Right lung (tissue), 10 donors: ENCODE measurements at places on chromosomes 7 and 10. TPM values are rescaled to one million over a fixed set of nuclear protein-coding genes. Genes with fewer than 3 reads are reported as not detected.

GRCh38 chr10:83943920-83944319 is 195.4 kb upstream of the GHITM start:
- DNase-seq = no peak

Gene TAS2R3
- polyA plus RNA-seq = 0.24 TPM

Gene KLHDC10
- polyA plus RNA-seq = 38.8 TPM

DNA sequence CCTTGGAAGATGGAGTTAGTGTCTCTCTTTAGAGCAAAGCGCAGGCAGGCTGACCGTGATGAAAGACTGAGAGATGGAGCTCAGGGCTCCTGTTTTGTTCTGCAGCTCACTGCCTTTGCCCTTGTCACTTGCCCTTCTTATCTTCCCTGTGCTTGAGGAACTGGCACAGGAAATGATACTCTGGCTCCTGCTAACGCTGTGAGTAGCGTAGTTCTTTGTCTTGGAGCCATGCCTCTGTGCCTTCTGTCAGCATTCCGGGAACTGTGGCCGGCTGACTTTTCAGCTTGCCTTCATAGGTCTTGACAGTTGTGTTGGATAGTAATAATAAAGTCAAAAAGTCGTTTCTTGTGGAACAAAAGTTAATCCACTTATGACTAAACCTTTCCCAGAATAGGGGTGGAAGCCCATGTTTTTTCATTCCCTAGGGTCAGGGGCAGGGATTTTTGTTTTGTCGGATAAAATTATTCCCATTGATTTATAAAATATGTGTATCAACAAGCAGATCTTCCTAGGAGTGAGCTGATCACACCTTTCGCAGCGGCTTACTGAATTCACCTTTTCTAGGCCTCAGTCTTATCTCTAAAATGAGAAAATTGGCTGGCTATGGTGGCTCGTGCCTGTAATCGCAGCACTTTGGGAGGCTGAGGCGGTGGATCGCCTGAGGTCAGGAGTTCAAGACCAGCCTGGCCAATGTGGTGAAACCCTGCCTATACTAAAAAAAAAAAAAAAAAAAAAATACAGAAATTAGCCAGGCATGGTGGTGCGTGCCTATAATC is 16.6 kb upstream of the TMEM236 start:
- DNase-seq = no peak

- no peak for DNase-seq
Observed at GRCh38 chr7:139693651-139694388, 84.0 kb downstream of the HIPK2 start.
